Left ventricle myocardium inferior (tissue), 1 donor: ENCODE measurements at places on chromosomes 1 and 21. TPM values are rescaled to one million over a fixed set of nuclear protein-coding genes. Genes with fewer than 3 reads are reported as not detected.

The CAPN8 gene
- not detected for total RNA-seq

The CAMK1G gene
- total RNA-seq: not detected

The SPRR1B gene
- total RNA-seq: not detected

The PLA2G2F gene
- not detected for total RNA-seq

The ACKR1 gene
- total RNA-seq: 10.9 TPM

The FCRL6 gene
- 0.33 TPM for total RNA-seq

The DISP3 gene
- total RNA-seq: not detected

The NR1I3 gene
- not detected for total RNA-seq

The SLC50A1 gene
- 8.2 TPM for total RNA-seq

The CFHR2 gene
- not detected for total RNA-seq

The GOLPH3L gene
- total RNA-seq: 16.9 TPM

The TMEM52 gene
- total RNA-seq: 0.47 TPM

The UBASH3A gene
- total RNA-seq: not detected

The PAQR6 gene
- 0.47 TPM for total RNA-seq

The PKP1 gene
- total RNA-seq: 0.38 TPM

The GPR25 gene
- total RNA-seq: not detected

The TMEM240 gene
- 7.2 TPM for total RNA-seq

The HTR6 gene
- total RNA-seq: not detected
